ENCODE measurements at places on chromosomes 16 and 17. TPM values are rescaled to one million over a fixed set of nuclear protein-coding genes. Genes with fewer than 3 reads are reported as not detected.
A peak's percentile ranks its signal among the peaks of the same experiment; 100 is the strongest.

GRCh38 chr16:80515374-80515773 is 25.4 kb upstream of the DYNLRB2 start:
- no peak for DNase-seq

DNA sequence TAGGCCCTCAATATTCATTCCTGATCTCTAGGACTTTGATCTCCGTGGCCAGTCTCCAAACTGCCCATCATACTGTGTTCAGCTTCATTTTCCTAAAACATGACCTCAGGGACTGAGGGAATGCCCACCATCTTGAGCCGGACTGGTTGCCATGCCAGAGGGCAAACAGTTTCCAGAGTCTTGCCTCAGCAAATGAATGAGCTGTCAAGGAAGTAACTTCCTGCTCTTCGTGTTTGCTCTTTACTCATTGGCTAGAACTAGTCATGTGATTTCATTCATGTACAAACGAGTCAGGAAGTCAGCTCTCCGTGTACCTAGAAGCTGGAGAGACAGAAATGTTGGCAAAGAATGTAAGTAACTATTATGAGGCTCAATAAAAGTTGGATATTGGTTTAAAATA is 50.2 kb downstream of the ANKFN1 start:
- DNase-seq, result peak; percentile 23

DNA sequence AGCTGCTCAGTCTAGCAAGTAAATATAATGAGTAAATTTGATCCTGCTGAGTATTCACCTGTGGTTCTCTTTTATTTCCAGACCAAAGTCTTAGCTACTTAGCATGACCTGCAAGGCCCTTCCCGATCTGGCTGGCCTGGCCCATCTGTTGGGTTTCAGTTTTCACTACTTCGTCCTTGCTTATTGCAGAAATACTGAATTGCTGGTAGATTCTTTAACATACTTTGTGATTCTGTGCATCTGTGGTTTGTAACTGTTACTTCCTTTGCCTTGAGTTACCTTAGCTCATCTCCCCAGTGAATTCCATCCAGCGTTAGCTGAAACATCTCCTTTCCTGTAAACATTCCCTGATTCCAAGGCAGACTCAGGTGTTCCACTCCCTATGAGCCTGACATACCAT is 131.1 kb downstream of the PHKB start:
- no peak for DNase-seq

DNA sequence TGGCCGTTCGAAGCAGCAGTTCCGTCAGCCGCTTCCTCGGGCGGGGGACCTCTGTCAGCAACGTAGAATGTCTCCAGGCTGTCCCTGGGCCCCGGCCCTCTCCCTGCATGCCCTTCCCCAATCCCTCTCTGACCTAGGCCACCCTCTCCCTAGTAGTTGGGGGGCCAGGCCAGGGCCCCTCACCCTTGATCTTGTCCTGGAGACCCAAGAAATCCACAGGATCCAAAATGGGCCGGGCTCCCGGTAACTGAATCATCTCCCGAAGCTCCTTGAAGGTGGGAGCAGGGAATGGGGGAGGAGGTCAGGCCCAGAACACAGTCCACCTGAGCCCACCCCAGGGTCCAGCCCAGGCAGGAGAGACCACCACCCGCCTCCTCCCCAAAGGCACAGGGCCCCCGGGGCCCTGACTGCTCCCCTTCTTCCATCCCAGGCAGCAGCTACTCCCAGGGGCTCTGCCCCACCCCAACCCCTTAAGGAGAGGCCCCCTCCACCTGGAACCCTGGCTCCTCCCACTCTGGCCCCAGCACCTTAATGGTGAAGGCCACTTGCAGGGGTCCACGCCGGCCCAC is 4.7 kb upstream of the GRIN2C start:
- no peak for DNase-seq

GRCh38 chr17:78013683-78014467 is 55.4 kb downstream of the TNRC6C start:
- DNase-seq, result peak; percentile 77

DNA sequence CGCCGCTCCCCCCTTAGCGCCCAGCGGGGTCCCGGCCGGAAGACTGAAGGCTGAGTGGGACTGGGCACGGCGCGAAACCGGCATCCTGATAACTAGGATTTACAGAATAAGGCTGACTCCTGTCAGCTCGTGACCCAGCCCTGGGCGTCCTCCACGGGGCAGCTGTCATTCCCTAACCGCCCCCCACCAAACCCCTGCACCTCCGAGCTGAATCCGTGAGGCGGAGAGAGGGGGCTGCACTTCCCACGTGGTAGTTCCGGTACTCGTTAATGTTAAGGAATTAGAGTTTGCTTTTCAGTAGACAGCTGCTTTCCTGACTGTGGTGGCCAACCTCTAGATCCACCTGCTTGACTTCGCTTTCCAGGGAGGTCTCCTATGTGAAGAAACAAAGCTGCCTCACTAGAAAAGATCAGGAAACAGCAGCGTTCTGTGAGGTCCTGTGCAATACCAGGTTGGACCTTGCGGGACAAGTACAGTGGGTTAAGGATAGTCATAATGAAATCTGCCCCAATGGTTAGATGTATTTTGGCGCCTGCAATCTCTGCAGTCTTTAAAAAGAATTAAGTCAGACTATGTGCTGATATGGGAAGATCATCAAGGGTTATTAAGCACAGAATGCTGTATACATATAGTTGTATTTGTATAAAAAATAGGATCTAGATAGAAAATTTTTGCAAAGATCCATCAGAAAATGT is 1.1 kb upstream of the WBP2 start:
- DNase-seq, result no peak

The SOCS3 gene
- total RNA-seq, result 404 TPM

The LDHD gene
- 2.6 TPM for total RNA-seq

The RHBDF1 gene
- total RNA-seq, result 23.3 TPM
